Activated CD8-positive, alpha-beta memory T cell treated with anti-CD3 and anti-CD28 coated beads for 48 hours (primary cell): ENCODE measurements at places on chromosomes 5 and 9.
A peak's percentile ranks its signal among the peaks of the same experiment; 100 is the strongest.

DNA sequence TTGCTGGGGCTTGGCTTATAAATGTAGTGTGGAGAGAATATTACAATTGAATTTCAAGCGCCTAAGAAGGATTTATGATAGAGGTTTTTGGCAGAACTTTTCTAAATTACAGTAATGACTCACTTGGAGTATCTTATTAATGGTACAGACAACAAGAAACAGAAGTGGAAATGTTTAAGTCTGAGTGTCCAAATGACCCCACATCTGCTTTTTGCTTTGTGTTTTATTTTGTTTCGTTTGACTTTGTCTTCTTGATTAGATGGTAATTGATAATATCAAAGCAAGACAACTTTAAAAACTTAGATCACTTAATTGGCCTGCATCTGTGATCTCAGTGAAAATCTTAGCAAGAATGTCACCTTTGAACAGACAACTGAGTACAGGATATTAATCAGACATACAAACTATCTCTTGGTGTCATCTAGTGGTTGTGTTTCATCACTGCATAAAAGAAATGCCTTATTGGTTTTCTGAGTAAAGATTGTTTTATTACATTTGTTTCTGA is 577.4 kb downstream of the ISL1 start:
- no peak for DNase-seq

GRCh38 chr9:126589349-126589748 is 24.4 kb upstream of the LMX1B start:
- DNase-seq, result no peak

- no peak for DNase-seq
These were observed 34.0 kb downstream of the CDK5RAP2 start for GRCh38 chr9:120545701-120546550.

DNA sequence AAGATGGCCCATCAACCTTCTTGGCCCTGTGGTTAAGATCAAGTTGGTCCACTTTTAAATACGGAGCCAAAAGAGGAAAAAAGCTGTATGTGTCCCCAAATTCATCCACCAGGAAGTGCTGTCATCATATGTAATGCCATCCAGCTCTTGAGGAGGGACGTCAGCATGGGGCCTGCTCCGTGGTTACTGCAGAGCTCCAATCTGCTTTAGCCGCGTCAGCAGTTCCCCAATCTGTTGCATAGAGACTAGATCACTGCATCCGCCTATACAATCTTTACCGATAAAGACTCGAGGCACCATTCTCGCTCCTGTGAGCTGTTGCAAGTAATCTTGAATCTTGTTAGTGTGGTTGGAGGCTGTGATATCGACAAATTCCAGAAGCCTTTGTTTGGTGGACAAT is 65.7 kb downstream of the GABRA6 start:
- DNase-seq, result no peak

DNA sequence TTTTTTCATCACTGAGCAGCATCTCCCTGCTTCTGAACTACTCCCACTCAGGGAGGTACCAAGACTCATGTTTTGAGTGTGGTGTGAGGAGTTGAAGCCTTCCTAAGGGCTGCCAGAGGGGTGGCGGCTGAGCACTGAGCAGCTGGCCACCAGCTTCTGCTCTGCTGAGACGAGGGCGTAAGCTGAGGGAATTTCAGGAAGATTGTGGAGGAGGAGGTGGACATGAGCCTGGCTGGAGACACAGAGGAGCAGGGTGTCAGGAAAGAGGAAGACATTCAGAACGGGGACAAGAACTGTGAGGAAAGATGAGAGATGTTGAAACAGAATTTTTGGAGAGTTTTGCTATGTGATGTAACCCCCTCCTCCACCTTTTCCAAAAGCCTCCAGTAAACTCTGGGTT is 7.8 kb downstream of the LCP2 start:
- DNase-seq, result no peak

- DNase-seq, result peak; percentile 20
These were observed 1.3 kb downstream of the GPR150 start for GRCh38 chr5:95620870-95621838.

DNA sequence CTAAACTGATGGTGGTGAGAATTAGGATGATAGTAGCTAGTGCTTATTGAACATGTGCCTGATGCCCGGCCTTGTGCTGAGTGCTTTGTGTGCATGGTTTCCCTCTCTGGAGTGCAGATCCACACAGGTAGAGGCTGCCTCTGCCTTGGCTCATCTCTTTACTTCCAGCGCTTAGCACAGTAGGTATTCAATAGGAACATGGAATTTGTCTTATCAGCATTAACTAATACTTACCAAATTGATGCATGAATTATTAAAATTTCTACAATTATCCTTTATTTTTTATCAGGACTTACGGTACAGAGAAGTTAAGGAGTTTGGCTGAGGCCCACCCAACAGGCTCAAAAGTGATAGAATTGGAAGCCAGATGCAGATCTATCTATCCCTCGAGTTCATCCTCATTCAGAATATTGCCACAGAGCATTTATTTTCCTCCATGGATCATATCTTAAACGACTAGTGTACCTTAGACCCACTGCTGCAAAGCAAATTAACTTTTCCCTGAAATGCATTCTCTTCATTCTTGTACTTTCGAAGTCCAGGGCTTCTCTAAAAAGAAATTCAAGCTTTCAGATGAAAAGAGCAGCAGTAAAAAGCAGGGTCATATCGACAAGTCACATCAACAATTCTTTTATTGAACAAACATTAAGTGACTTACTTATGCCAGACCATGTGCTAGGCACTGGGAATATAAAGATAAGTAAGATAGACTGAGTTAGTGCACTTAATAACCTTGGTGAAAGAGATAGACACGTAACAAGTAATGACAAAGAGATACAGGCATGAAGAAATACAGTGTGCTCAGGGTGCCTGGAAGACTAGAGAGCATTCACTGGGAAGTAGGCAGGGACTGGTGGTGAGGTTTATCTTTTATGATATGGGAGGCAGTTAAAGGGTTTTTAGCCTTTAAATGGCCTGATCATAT is 290.0 kb downstream of the ARRDC3 start:
- no peak for DNase-seq

- no peak for DNase-seq
These were observed 90.3 kb upstream of the FBXL17 start for GRCh38 chr5:108472237-108472636.

GRCh38 chr5:103943230-103943629 is 380.6 kb upstream of the NUDT12 start:
- DNase-seq, result no peak

- no peak for DNase-seq
These were observed 80.7 kb upstream of the TNFAIP8 start for GRCh38 chr5:119275146-119275545.

- peak; percentile 0 for DNase-seq
These were observed 321.6 kb downstream of the CEMIP2 start for GRCh38 chr9:71446473-71447411.

DNA sequence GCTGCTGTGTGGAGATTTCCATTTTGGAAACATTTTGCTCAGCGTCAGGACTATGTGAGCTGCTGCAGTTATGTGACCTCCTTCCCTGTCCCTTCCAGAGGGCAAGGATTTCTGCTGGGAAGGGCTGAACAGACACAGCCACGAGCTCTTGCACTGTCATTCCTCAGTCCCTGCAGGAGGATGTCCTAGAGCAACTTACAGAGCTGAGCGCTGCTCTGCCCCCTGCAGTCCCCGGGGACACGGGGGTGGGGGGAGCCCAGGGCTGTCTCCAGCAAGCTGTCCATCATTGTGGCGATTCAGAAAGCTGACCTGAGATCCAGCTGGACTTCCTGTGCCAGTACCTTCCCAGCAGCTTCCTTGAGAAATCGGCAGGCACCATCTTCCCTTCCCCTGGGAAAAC is 28.0 kb upstream of the MAP1B start:
- DNase-seq, result no peak

GRCh38 chr5:77418601-77419581 is 73.2 kb downstream of the WDR41 start:
- DNase-seq, result no peak

DNA sequence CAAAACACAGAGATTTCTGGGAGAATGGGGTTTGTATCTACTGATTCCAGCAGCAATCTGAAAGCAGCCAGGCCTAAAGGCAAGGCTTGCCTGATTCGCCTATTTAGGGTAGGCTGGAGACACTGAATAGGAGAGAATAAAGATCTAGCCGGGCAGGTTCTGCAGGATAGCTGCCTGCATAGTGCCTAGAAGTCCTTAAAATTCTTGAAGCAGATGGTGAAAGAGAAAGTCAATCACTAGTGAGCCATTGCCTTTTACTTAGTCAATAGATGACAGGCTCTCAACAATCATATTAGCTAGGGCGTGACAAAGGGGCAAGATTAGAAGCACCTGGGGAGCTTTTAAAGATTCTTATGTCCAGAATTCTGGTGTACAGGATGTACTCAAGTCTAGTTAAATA is 522.7 kb downstream of the HTR1A start:
- no peak for DNase-seq

DNA sequence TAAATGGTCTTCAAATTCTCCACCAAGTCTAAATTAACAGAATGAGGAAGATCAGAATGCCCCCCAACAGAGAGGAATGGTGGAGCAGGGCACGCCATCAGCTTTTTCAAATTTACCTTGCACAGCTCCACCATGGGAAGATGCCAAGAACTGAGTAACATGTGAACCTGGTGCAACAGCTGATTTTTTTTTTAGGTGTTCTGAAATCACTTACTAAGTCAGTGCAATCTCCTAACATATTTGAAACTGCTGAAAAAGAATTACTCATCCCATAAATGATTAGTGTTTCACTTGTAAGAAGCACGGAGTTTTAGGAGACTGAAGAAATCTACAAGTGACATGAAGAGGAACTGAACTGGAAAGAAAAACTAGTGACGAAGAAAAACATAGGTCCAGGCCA is 5.1 kb downstream of the TMEM245 start:
- no peak for DNase-seq
